ENCODE measurements at places on chromosomes 2 and 18. TPM values are rescaled to one million over a fixed set of nuclear protein-coding genes. Genes with fewer than 3 reads are reported as not detected.

Gene IL36RN
- not detected for total RNA-seq

Gene CRYGB
- not detected for total RNA-seq

Gene LOXHD1
- total RNA-seq: not detected

Gene CNDP1
- total RNA-seq: not detected

Gene SMPD4
- 31.0 TPM for total RNA-seq

Gene MGAT5
- 69.5 TPM for total RNA-seq

Gene E2F6
- total RNA-seq: 8.4 TPM

Gene SERPINB4
- total RNA-seq: not detected

Gene SIX2
- not detected for total RNA-seq

Gene IL1RL2
- 2.3 TPM for total RNA-seq

Gene TNFRSF11A
- total RNA-seq: 0.66 TPM

Gene PIEZO2
- 3.0 TPM for total RNA-seq

Gene SLC19A3
- total RNA-seq: 0.29 TPM

Gene SCN3A
- total RNA-seq: 1.3 TPM

Gene ODC1
- 147 TPM for total RNA-seq

Gene DUSP19
- total RNA-seq: 3.5 TPM

Gene VWA3B
- not detected for total RNA-seq

Gene NEURL3
- total RNA-seq: not detected

Gene NEU2
- total RNA-seq: not detected

Gene SIX3
- not detected for total RNA-seq

Gene DSC3
- 0.15 TPM for total RNA-seq

Gene IL18R1
- total RNA-seq: 0.66 TPM

Gene ATOH8
- 55.9 TPM for total RNA-seq

Gene CXCR2
- total RNA-seq: not detected

Gene COL5A2
- total RNA-seq: 388 TPM

Gene MFF
- total RNA-seq: 142 TPM

Gene CLASP1
- total RNA-seq: 40.2 TPM

Gene FAM110C
- total RNA-seq: not detected

Gene RGPD3
- total RNA-seq: 0.29 TPM

Gene TCF23
- total RNA-seq: not detected

Gene MXD1
- total RNA-seq: 4.0 TPM

Gene TMEFF2
- total RNA-seq: 2.8 TPM

Gene IL37
- total RNA-seq: not detected

Gene PSTPIP2
- total RNA-seq: 11.5 TPM

Gene RNPEPL1
- total RNA-seq: 36.4 TPM

Gene PLEKHM3
- total RNA-seq: 15.6 TPM

Gene TMEM17
- total RNA-seq: 2.8 TPM

Gene AGXT
- not detected for total RNA-seq

Gene PTH2R
- total RNA-seq: not detected

Gene NEB
- total RNA-seq: 0.17 TPM

Gene APOB
- total RNA-seq: under 0.01 TPM

Gene TLX2
- total RNA-seq: 0.58 TPM

Gene SERPINB12
- not detected for total RNA-seq

Gene SNED1
- 52.9 TPM for total RNA-seq

Gene LRRTM4
- under 0.01 TPM for total RNA-seq

Gene PLB1
- 2.0 TPM for total RNA-seq

Gene TTL
- 37.7 TPM for total RNA-seq

Gene ZDBF2
- total RNA-seq: 10.4 TPM

Gene CHRNG
- total RNA-seq: not detected

Gene SLC23A3
- total RNA-seq: 1.2 TPM

All from smooth muscle cell of trachea (primary cell).